ENCODE measurements at places on chromosomes 3 and 15.

GRCh38 chr3:11642431-11643191 lies 1.1 kb downstream of the VGLL4 start:
- DNase-seq, result peak; percentile 70

DNA sequence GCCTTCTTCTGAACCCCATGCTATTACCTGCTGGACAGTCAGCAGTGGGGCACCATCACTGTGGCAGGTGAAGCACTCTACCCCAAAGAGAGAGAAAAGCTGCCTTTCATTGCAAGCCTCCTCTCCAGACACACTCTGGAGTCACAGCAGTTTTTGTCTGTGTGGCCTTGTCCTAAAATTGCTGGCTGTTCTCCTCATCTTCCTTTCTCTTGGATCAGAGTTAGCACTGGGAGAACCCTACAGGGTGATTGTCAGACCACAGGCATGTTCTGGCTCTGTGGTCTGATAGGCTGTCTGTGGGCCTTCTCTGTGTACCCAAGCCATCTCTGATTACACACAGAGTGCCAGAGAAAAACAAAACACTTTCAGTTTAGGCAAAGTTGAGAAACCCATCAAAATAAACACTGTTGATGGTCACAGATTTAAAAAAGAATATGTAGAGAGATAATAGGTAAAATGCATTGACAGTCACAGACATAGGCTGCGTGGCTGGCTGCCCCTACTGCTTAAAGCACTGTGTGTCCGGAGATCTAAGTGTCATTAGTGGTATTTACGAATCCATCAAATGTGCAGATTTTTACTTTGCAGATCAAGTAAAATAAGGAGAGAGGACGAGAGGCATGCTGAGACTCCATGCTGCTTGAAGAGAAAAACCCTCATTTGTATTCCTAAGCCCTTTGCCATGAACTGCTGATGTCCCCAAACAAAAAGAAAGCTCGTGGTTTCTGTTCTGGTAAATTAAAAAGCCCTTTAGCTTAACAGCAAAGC lies 689.9 kb downstream of the TUSC7 start:
- DNase-seq, result no peak

DNA sequence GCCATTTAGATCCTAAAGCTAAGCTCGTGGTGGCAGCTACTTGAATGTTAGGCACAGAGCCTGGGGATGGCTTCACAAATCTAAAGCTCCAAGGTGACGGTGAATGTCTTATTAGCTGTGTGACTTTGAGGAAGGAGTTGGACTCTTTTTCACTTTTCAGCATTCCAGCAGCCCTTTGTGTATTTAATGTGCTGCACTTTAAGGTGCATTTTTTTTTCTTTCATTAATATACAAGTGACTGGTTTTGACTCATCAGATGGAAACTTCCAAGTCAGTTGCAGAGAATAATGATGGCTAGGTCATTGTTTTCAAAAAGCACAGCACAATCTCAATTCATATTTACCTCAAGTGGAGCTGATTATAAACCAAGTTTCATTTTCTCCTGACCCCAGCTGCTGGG lies 55.8 kb downstream of the TMED3 start:
- no peak for DNase-seq

DNA sequence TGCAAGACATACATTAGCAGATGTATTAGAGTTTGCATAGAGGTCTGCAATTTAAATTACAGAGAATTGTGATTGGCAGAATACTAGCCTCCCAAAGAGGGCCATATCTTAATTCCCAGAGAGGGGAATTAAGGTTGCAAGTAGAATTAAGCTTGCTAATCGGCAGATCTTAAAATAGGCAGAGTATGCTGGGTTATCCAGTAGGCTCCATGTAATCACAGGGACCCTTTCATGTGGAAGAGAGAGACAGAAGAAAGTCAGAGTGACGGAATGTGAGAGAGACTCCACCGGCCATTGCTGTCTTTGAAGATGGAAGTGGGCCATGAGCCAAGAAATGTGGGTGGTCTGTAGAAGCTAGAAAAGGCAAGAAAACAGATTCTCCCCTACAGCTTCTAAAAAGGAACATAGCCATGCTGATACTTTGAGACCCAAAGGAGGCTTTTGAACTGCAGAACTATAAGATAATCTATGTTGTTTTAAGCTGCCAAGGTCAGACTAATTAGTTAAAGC lies 38.8 kb downstream of the IMPG2 start:
- no peak for DNase-seq

GRCh38 chr15:67849538-67849937 lies 9.7 kb upstream of the RNU6-1 start:
- no peak for DNase-seq

DNA sequence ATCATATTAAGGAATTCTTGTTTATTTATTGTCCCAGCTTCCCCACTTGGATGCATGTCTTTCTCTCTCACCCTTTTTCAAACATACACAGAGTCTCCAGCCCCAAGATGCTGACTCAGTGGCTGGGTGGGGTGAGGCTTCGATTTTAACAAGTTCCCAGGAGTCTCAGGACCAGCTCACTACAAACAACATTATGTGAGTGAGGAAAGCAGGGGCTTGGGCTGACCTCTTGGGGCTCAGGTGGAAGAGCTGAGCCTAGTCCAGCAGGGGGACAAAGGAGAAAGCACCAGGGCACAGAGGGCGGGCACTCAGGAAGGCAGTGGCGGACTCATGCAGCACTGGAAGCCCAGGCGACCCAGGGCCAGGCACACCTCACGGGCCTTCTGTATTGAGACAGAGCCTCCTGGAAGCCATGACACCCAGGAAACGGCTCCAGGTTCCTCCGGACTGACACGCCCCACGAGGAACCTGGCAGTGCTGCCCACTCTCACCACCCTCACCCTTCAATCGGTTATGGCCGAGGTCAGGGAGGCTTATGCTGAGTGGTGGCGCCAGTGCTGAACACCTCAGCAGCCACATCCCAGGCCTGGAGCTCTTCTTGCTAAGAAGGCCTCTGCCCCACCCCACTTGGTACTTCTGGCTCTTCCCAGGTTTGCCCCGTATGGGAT lies 97.4 kb downstream of the LRIG1 start:
- no peak for DNase-seq

GRCh38 chr3:121736112-121736511 lies 13.4 kb downstream of the GOLGB1 start:
- DNase-seq, result no peak

- DNase-seq, result peak; percentile 67
Observed at GRCh38 chr15:89090791-89091626, 2.8 kb downstream of the ABHD2 start.

GRCh38 chr15:48177383-48177765 lies 721 bp downstream of the MYEF2 start:
- DNase-seq, result peak; percentile 34

DNA sequence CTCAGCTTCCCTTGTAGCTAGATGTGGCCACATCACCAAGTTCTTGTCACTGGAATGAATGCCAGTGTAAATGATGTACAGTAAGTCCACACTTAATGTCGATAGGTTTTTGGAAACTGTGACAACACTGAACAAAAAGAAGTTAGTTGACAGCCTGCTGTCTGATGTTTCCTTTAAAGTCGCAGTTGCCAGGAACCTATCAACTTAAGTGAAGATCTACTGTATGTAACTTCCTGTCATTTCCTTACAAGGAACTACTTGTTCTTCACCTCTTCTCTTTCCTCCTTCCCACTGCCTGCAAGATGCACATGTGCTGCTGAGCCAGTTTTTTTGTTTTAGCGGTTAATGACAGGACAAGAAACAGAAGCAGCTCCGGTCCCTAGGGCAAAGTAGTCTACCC lies 44.6 kb downstream of the HDGFL3 start:
- no peak for DNase-seq

- peak; percentile 65 for DNase-seq
Observed at GRCh38 chr15:90190606-90191343, 10.4 kb upstream of the SEMA4B start.

DNA sequence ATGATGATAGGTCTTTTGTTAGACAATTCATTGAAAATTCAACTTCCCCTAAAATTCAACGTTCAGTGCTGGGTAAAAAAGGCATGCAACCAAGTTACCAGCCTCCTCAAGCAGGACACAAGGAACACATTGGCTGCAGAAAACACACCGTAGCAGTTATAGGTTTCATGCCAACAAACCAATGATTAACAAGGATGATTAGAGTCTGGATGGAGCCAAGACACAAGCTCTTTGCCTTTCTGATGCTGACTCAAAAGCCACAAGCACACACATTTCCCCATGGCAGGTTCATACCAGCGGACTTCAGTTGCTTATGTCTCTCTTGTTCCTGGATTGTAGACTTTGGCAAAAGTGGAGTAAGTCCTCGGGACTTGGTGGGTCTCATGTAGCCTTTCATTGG lies 105.8 kb downstream of the DHX30 start:
- no peak for DNase-seq

DNA sequence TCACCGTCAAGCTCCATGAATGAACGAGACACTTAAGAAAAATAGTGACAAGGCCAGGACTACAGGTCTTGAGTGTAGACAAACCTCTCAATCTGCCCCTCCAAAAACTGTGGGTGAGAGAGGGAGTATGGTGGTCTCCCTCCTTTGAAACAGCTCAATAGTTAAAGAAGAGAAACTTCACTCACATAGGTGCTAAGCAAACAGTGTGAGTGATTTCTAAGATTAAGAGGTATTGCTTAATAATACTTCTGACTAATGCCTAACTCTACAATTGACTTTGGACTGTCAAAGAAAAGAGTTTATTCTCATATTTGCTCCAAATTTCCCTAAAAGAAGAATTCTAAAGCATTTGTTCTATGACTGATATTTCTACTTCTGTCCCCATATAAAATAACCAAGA lies 17.0 kb upstream of the TMEM108 start:
- DNase-seq, result no peak

GRCh38 chr3:110623571-110623970 lies 448.0 kb upstream of the NECTIN3 start:
- DNase-seq, result peak; percentile 14

- no peak for DNase-seq
Observed at GRCh38 chr3:42036483-42036823, 54.7 kb upstream of the TRAK1 start.

GRCh38 chr3:11543141-11543947 lies 100.4 kb downstream of the VGLL4 start:
- DNase-seq, result no peak
